K562 (cell line): ENCODE measurements at places on chromosomes 7 and 10. TPM values are rescaled to one million over a fixed set of nuclear protein-coding genes. Genes with fewer than 3 reads are reported as not detected.

DNA sequence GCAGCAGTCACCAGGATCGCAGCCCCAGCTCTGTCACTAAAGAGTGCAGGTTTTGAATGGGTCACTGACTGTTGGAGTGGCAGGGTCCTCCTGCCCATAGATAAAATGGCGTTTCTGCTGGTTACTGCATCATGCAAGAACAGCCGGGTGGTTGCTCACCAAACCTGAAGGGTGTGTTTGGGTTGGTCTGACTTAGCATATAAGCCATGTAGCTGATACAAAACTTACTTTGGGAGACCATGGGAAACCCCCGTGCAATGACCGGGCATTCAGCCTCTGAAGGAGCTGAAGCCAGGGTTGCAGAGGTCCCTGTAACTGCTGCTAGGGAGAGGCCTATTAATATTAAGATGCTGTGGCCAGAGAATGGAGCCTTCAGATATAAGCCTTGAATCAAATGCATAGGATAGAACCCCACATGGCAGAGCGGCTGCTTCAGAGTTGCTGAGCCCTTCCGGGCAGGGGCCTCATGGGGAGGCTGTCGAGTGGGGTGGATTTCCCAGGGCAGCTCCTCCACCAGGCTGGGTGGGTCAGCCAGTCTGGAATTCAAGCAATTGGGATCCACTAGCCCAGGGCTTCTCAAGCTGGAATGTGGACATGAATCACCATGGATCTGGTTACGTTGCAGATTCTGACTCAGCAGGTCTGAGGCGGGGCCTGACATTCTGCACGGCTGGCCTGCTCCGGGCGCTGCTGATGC is 70.9 kb upstream of the CTBP2 start:
- DNase-seq = no peak

DNA sequence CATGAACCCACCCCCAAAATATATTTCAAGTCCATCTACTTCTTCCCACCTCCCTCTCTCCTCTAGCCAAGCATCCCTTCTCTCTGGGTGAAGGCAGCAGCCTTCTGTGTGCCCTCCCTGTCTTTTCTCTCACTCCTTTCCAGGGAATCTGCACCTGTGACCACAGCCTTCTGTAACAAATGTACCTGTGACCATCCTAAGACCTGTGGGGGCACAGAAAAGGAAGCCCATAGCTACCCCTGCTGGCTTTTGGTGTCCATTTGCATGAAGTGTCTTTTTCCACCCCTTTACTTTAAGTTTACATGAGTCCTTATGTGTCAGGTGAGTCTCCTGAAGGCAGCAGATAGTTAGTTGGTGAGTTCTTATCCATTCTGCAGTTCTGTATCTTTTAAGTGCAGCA is 2.0 kb upstream of the TBXAS1 start:
- DNase-seq = no peak

- no peak for DNase-seq
These were observed 9.0 kb downstream of the MYOF start for GRCh38 chr10:93473161-93473560.

- DNase-seq = no peak
These were observed 50.3 kb upstream of the ST8SIA6 start for GRCh38 chr10:17504547-17505245.

The LIPM gene
- not detected in 2 replicates for total RNA-seq

The SUN3 gene
- not detected in 2 replicates for total RNA-seq

- DNase-seq = no peak
These were observed 462.5 kb downstream of the PLXNA4 start for GRCh38 chr7:132113536-132114371.

- DNase-seq = peak; percentile 27
These were observed at the start of gene PLA2G12B for GRCh38 chr10:72954596-72955554. PLA2G12B (minus strand) TSS chr10:72954806; CDS start chr10:72954685, 121 bp downstream.

DNA sequence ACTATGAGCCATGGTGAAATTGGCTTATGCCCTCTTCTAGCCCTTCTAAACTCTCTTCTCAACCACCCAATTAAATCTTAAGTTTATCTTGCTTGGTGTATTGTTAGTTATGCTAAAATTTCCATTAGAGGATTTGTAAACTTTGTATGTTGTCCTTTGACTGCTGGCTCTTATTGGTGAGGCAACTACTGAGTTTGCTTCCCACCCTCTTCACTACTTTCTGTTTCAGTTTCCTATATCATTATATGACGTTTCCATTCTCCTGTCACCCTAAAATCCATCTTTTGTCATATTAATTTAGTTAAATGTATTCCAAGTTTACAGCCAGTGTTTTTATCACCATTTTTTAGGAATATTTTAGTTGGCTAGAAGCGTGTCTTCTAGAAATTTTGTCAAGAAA is 80.9 kb upstream of the VWC2 start:
- DNase-seq = no peak

DNA sequence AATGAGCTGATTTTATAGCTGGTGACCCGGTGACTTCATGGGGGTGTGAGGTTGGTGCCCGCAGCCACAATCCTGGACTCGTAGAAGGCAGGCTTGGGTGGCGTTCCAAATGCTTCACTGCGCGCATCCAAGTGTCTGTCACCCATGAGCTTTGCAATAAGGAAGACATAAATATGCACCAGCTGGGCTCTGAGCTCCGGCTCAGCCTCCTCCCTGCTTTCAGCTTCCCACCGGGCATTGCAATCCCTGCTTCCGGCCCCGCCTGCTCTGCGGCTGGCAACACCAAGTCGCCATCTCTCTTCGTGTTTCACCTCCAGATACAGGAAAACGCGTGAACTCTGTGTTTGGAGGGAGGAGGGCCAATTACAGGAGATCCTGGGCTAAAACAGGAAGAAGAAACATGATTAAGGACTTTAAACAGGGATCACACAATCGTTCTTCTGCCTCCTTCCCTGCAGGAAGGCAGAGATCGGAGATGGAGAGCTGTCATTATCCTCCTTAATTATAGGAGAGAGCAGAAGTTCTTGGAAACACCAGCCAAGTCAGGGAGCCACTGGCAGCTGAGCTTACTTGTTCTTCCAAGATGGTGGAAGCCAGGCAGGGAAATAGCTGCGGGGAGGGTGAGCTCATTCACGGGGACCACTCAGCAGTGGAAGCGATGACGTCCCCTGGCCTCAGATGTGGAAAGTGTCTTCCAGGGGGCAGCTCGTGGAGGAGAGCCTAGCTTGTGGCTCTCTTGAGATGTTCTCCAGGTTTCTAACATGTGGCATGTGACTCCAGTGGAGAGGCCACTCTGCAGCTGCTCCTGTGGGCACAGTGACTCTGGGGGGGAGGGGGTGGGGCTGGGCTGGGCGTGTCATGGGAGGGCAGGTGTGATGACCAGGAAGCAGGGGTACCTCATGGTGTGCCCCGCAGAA is 134.9 kb downstream of the CAMK1D start:
- DNase-seq = no peak

- DNase-seq = no peak
These were observed 13.0 kb downstream of the AQP1 start for GRCh38 chr7:30924624-30925023.

DNA sequence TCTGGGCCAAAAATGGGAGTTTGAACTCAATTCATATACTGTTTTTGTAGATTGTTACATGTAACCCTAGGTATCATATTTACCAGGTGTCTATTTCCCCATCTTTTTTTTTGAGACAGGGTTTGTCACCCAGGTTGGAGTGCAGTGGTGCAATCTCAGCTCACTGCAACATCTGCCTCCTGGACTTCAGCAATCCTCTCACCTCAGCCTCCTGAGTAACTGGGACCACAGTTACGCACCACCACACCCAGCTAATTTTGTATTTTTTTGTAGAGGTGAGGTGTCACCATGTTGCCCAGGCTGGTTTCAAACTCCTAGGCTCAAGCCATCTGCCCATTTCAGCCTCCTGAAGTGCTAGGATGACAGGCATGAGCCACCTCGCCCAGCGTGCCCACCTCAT is 28.2 kb upstream of the FBXW4 start:
- DNase-seq = no peak

GRCh38 chr7:33050535-33051318 is 11.8 kb downstream of the NT5C3A start:
- DNase-seq = peak; percentile 28

GRCh38 chr7:37013771-37014170 is 289.5 kb upstream of the AOAH start:
- DNase-seq = no peak

DNA sequence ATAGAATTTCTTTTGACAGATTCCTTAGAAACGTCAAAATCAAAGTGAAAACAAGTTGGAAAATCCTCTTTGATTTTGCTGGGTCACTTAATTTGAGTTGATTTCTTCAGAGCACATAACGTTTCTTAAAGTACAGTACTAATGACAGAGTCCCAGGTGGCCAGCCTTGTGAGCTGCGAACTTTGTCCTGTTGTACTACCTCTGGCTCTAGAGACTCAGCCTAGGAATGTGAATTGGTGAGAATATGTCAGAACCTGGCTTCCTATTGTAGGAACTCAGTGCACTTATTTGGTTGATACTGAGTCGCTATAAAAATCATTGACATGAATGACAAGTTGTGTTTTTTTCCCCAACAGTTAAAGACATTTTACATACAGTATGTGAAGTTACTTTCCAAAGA is 20.2 kb downstream of the SDK1 start:
- no peak for DNase-seq

GRCh38 chr10:94361171-94361794 is 1.5 kb downstream of the NOC3L start:
- DNase-seq = no peak

DNA sequence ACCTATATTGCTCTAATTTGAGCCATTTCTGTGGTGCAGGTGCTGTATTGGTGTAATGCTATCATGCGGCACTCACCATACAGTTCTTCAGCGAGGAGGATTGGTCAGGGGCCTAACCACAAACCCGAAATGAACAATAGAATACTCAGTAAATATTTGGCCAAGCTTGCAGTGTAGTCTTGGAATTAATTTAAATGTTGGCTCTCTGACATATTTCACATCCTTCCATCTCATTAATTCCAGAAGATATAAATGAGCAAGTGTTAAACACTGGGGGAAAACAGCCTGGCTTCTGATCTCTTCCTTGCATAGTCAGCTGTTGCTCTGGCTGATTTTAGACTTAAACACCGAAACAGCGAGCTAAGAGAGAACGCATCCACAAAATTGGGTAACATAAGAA is 663.1 kb upstream of the GHITM start:
- DNase-seq = no peak

DNA sequence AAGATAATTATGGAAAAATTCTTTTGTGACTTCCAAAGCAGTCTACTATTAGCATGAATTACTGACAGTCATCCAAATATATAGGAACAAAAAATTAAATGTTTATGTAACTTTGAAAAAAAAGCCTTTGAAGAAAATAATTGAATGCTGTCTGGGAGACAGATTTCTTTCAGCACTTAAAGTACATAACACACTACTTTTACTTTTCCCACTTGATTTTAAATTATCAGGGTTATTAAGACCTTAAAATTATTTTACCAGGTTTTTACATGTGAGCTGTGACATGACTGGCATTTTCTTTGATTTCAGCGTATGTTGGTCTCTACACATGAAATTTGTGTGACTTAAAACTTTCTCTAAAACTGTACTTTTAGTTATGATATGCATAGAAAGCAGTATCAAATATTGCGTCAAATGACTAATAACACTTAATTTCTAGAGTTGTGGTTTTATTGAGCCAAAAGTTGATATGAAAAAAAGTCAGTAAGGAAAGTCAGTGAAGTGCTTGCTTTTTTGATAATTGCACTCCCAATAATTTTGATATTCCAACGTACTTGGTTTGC is 3.1 kb downstream of the PTEN start:
- no peak for DNase-seq

DNA sequence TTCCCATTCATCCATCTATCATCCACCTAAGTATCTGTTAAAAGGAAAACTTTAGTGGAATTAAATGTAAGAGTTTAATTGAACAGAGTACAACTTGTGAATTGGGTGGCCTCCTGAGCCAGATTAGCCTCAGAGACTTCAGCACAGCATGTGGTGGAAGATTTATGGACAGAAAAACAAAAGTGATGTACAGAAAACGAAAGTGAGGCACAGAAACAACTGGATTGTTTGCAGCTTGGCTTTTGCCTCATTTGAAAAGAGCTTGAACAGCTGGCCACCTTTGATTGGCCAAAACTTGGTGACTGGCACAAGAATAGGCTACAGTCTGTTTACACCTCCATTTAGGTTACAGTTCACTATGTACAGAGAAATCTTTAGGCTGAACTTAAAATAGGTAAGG is 1463.4 kb upstream of the CELF2 start:
- no peak for DNase-seq

- no peak for DNase-seq
These were observed 616.6 kb downstream of the XPNPEP1 start for GRCh38 chr10:109306698-109307097.

The TECTB gene
- not detected in 2 replicates for total RNA-seq

- no peak for DNase-seq
These were observed 75.9 kb downstream of the CREB5 start for GRCh38 chr7:28488061-28488791.

DNA sequence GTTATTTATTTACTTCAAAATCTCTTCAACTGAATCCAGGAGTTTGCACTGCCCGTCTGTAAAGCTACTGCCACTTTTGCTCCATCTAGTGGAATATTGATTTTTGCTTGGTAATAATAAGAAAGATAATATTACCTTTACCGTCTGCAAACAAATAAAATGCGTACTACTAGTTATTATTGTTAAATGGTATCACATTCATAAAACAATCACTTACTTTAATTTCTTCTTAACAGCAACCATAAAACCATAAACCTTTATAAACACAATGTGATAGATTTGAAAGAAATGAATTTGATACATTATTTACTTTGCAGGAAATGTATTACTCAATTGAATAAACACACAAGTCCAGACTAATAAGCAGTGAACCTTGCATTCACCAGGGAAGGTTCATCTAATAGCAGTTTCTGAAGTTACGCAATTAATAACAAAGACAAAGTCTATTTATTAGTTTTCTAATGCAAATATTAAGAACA is 6.4 kb downstream of the AGMO start:
- no peak for DNase-seq

The CCDC201 gene
- total RNA-seq = not detected in 2 replicates

GRCh38 chr10:78458983-78459638 is 425.4 kb downstream of the RPS24 start:
- DNase-seq = peak; percentile 63

- no peak for DNase-seq
These were observed 74.1 kb upstream of the PRKG1 start for GRCh38 chr10:51000164-51000563.

The SEMA3A gene
- total RNA-seq = 1.4 and 1.5 TPM in 2 replicates

The MMD2 gene
- not detected in 2 replicates for total RNA-seq

The NACAD gene
- 0.02 and 0.04 TPM in 2 replicates for total RNA-seq

- DNase-seq = no peak
These were observed 72.0 kb downstream of the FAM53B start for GRCh38 chr10:124672181-124672638.

The PLEKHS1 gene
- total RNA-seq = not detected in 2 replicates

- DNase-seq = no peak
These were observed 52.5 kb downstream of the SCRN1 start for GRCh38 chr7:29937132-29937531.
